Vagina (tissue), 2 donors: ENCODE measurements at places on chromosomes 12 and 14.

DNA sequence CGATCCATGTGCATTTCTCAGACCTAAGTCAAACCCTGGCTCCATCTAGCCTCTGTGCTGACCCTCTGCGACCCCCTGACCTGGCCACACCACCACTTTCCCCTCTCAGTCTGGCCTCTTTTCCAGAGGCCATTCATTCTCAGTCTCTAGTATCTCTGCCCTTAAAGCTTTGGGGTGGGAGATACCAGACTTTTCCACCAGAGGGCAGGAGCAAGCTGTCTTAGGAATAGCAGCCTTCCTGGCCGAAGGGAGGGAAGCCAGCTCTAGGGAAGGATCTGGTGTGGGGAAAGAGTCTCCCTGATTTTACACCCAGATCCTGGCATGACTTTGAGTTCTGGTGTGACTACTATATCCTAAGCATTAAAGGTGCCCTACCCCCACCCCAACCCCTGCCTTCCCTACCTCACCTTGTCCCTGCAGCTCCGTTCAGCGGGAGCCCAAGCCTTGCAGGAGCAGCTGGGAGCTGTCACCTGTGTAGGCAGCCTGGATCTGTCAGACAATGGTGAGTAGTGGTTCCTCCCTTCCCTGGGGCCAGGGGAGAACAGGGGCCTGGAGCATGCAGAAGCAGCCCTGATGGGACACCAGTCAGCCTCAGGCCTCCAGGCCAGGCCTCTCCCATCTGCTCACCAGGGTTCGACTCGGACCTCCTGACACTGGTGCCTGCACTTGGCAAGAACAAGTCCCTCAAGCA is 6.6 kb downstream of the CARMIL3 start:
- H3K4me1 ChIP-seq, result no peaks in the 10 kb centered on the region
- no peak overlapping the region for H3K27ac ChIP-seq
- no peak overlapping the region for H3K4me3 ChIP-seq
- H3K36me3 ChIP-seq, result no peaks in the 10 kb centered on the region
- no peak for DNase-seq

- no peaks in the 10 kb centered on the region for H3K36me3 ChIP-seq
- peak overlapping the region; percentile 17 for H3K27ac ChIP-seq
- no peaks in the 10 kb centered on the region for H3K27me3 ChIP-seq
- H3K4me3 ChIP-seq, result no peak overlapping the region
These were observed 48.4 kb upstream of the FOS start for GRCh38 chr14:75230140-75230792.

- H3K27me3 ChIP-seq, result no peaks in the 10 kb centered on the region
- H3K27ac ChIP-seq, result no peak overlapping the region
- H3K36me3 ChIP-seq, result no peaks in the 10 kb centered on the region
- no peak overlapping the region for H3K4me3 ChIP-seq
These were observed 138.7 kb upstream of the PLEKHA5 start for GRCh38 chr12:18990856-18991255.

GRCh38 chr14:94355191-94355794 is 32.2 kb upstream of the SERPINA6 start:
- H3K4me3 ChIP-seq, result no peak overlapping the region
- H3K36me3 ChIP-seq, result no peaks in the 10 kb centered on the region
- no peak overlapping the region for H3K27ac ChIP-seq

- no peaks in the 10 kb centered on the region for H3K27me3 ChIP-seq
- peak overlapping the region; percentile 13 for H3K27ac ChIP-seq
- no peaks in the 10 kb centered on the region for H3K36me3 ChIP-seq
These were observed 38.6 kb downstream of the BCL11B start for GRCh38 chr14:99233222-99234035.

- no peaks in the 10 kb centered on the region for H3K27me3 ChIP-seq
- H3K27ac ChIP-seq, result no peak overlapping the region
- H3K4me1 ChIP-seq, result peaks cover 9% of the 10 kb centered on the region
- no peak for DNase-seq
- no peak overlapping the region for H3K4me3 ChIP-seq
These were observed 158.1 kb downstream of the AEBP2 start for GRCh38 chr12:19597167-19598026.
